ENCODE measurements at places on chromosomes 13 and 19. TPM values are rescaled to one million over a fixed set of nuclear protein-coding genes. Genes with fewer than 3 reads are reported as not detected.

Gene C19orf85
- not detected for polyA plus RNA-seq

Gene KLK3
- polyA plus RNA-seq, result not detected

Gene ZNF540
- 0.22 TPM for polyA plus RNA-seq

Gene ZIM2
- polyA plus RNA-seq, result not detected

Gene ARMC6
- 27.2 TPM for polyA plus RNA-seq

Gene NCAN
- 0.03 TPM for polyA plus RNA-seq

Gene KIR2DL4
- polyA plus RNA-seq, result not detected

Gene SIGLEC12
- polyA plus RNA-seq, result not detected

Gene C19orf67
- polyA plus RNA-seq, result not detected

Gene SKA3
- polyA plus RNA-seq, result 13.5 TPM

Gene CGB7
- polyA plus RNA-seq, result 0.79 TPM

Gene LGALS16
- not detected for polyA plus RNA-seq

Gene SELENOV
- not detected for polyA plus RNA-seq

Gene MIR17HG
- polyA plus RNA-seq, result 4.9 TPM

Gene PIBF1
- polyA plus RNA-seq, result 5.9 TPM

Gene ZNF473
- 6.9 TPM for polyA plus RNA-seq

Gene KRTDAP
- polyA plus RNA-seq, result not detected

Gene PODNL1
- polyA plus RNA-seq, result 1.8 TPM

Gene SBSN
- polyA plus RNA-seq, result 0.67 TPM

- no peak for DNase-seq
Observed at GRCh38 chr19:19425170-19425875, 19.8 kb downstream of the GATAD2A start.

DNA sequence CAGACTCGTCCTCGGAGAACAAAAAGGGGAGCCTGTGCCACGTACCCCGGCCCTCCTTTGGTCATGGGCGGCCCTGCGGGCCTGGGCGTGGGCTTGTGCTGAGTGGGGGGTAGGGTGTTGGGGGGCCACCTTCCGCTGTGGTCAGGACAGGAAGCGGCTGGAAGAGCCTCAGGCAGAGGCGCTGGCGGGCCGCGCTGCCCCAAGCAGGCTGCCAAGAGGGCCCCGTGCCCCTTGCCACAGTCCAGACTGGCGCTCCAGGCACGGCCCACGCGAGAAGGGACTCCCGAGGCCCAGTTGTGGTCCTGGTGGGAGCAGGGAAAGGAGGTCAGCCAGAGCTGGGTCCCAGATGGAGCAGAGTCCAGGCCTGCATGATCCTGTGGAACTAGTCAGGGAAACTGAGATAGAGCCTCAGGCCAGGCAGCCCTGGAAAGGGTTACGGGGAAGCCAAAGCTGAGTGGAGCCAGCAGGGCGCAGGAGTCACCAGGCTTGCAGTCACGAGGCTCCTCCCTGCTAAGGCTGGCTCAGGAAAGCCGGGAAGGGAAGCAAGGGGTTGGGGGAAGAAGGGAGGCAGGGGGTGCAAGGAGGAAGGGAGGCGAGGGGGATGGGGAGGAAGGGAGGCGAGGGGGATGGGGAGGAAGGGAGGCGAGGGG, 135.0 kb downstream of the CRYL1 start:
- DNase-seq, result no peak

GRCh38 chr19:10981252-10981895, 20.5 kb downstream of the SMARCA4 start:
- DNase-seq, result no peak

- DNase-seq, result no peak
Observed at GRCh38 chr13:69077267-69077666, 1030.4 kb upstream of the ATXN8OS start.

DNA sequence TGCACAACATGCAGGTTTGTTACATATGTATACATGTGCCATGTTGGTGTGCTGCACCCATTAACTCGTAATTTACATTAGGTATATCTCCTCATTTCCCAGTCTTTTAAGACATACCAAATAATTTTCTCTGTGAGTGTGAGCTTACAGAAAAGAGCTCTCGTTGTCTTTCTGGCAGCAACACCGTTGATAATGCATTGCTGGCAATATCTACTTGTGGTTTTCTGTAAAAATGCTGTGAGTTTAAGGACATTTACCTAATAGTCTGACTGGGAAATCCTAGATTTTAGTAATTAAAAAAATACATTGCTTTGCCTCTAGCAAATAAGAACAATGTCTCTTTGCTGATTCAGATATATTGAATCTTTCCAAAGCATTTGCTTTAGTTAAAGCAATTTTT, 8.4 kb downstream of the IGFL3 start:
- DNase-seq, result no peak

- DNase-seq, result no peak
Observed at GRCh38 chr13:106480351-106480910, 55.0 kb downstream of the EFNB2 start.

- no peak for DNase-seq
Observed at GRCh38 chr13:36344886-36345437, 1.2 kb downstream of the SPART start.

GRCh38 chr19:1449467-1450442, at the start of gene APC2:
APC2 (plus strand) TSS chr19:1450121; CDS start chr19:1453002, 2,881 bp downstream.
- DNase-seq, result no peak

DNA sequence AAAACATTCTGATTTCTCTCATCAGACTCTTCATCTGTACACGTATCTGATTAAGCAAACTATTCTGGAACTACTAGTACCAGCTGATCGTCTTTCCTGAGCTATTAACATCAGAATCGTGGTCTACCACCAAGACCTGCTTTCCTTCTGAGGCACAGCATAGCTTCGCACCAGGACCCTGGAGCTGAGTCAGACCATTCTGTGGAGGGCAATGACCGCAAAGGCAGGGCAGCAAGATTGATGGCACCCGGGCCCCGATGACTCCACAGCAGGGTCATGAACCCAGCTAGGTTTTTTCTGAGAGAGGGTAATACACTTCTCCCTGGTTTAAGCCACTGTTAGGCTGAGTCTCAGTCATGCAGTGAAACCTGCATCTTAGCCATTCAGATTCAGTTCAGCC, 158.7 kb upstream of the GPR12 start:
- DNase-seq, result no peak

- DNase-seq, result no peak
Observed at GRCh38 chr19:30780456-30780855, 408.3 kb downstream of the ZNF536 start.

- DNase-seq, result no peak
Observed at GRCh38 chr13:75749407-75749806, 113.3 kb downstream of the LMO7 start.

DNA sequence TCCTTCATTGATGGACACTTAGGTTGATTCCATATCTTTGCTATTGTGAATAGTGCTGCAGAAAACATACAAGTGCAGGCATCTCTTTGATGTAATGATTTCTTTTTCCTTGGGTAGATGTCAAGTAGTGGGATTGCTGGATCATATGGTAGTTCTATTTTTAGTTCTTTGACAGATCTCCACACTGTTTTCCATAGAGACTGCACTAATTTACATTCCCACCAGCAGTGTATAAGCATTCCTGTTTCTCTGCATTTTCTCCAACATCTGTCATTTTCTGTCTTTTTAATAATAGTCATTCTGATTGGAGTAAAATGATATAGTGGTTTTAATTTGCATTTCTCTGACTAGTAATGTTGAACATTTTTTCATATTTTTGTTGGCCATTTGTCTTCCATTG, 116.7 kb downstream of the LMO7 start:
- no peak for DNase-seq

DNA sequence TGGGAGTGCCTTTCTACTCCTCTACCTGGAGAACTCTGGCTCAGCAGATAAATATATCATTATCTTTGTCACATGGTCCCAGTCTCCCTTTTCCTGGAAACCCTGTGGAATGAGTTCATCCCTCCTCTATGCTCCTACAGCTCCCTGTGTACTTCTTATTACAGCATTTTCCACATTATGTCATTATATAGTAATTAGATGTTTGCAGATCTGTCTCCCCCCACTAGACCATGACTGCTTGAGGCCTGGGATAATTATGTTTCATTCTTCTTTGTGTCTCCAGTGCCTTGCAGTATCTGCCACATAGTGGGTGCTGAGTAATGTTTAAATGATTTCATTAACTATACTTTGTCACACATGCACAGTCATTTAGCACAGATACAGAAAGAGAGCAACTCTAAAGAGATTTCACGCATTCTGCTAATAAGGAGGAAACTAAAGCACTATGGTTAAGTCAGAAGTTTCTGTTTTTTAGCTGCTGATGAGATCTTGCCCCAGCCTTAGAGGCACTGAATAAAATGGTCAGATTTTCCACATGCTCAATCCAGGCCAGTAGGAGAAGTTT, 66.1 kb upstream of the DIAPH3 start:
- DNase-seq, result no peak

- DNase-seq, result no peak
Observed at GRCh38 chr13:82275644-82276043, 1606.6 kb downstream of the SLITRK1 start.

DNA sequence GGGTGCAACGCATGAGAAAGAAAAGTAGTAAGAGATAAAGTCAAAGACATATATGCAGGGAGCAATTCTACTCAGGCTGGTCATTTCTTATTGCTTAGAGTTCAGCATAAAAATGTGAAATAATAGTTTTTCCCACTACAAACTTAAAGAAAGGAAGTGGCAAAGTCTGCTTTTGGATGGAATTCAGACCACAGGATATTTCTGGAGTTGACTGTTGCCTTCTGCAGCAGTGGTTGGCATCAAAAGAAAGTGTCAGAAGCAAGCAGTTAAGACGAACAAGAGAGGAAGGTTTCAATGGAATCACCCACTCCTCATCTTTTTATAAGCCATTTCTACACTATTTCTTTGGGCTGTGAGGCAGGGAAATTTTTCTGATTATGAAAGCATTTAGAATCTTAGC, 36.2 kb upstream of the TRPC4 start:
- no peak for DNase-seq

GRCh38 chr13:113539176-113539575, 45.4 kb upstream of the TFDP1 start:
- DNase-seq, result no peak

- no peak for DNase-seq
Observed at GRCh38 chr13:110528371-110528770, 33.2 kb downstream of the RAB20 start.

DNA sequence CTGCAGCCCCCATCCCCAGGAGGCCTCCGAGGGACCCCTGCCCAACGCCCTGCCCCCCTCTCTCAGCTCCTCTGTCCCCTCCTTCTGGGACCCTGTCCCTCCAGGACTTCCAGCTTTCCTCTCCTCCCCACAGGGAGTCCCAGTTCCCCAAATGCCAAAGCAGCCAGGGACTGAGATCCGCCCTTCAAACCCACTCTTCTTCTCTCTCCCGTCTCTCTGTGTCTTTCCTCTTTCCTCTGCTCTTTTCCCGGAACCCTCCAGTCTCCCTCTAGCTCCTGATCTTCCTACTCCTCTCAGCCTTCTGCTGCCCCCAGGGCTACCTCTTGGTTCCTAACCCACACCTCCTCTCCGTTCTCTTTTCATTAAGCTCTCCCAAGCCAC, 377 bp downstream of the CA11 start:
- DNase-seq, result no peak

DNA sequence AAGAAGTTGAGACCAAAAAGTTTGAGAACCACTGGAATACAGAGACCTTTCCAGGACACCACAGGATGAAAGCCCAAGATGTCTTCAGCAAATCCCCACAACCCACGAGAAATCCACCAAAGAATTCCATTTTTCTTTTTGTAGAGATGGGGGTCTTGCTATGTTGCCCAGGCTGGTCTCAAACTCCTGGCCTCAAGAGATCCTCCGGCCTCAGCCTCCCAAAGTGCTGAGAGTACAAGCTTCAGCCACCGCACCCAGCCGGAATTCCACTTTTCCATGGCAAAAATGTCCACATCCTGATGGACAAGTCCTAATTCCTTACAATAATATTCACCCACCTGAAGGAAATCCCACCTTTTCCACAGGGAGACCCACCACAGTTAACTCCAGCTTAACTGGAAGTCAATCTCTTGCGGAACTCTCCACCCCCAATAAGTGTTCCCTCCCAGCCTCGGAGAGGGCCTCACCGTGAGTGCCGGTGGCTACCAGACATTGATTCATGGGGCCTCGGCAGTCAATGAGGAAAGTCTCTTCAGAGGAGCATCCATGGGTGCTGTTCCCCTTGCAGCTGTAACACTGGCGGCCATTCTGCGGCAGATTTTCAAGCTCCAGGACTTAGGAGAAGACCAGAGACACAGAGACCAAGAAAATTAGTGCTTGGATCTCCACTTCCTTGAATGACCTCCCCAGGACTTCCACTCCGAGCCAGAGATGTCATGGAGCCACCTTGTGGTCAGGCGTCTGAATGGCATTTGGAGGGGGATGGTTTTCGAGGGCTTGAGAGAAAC, 12.3 kb upstream of the CADM4 start:
- DNase-seq, result peak; percentile 84

- DNase-seq, result no peak
Observed at GRCh38 chr19:48862827-48863226, 5.6 kb downstream of the PLEKHA4 start.

- no peak for DNase-seq
Observed at GRCh38 chr19:38710928-38711725, 33.1 kb downstream of the CAPN12 start.

- no peak for DNase-seq
Observed at GRCh38 chr19:13447978-13448377, 58.3 kb downstream of the CACNA1A start.
